Spinal cord (tissue), 10 donors: ENCODE measurements at places on chromosomes 2 and 18. TPM values are rescaled to one million over a fixed set of nuclear protein-coding genes. Genes with fewer than 3 reads are reported as not detected.

BBS5 gene
- 15.2 TPM for total RNA-seq

DNA sequence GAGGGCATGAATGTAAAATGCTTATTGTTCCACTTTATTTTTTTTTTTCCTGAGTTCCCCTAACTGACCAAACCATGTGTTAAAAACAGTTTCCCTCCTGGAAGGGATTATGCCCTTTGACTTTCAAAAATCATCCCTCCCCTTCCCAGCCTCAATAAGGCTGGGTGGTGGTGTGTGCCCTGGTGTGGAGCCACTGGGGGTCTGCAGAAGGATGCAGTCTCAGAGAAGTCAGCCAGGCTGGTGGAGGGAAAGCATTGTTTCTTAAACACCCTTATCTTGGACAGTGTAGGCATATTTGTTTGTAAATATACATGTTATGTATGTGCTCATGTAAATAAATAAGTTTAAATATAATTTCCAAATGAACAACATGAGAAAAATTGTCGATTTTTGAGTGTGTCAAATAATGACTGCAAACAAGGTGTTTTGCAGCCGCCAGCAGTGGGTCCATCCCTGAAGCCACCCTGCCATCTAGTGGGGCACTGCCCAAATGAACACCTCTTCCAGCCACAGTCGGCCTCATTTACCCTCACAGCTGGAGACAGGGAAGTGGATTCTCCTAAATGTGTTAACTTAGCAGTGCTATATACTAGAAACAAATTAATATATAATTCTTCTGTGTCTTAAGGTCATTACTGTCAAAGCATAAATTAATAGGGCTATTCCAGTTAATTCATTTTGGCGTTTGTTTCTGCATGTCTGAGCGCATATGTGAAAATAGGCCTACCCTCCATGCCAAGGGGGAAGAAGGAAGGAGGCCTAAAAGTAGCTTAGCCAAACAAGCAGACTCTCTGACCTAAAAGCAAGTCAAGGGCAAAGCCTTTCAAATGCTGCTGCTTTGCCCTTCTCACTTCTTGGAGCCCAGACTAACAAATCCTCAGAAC lies 209.6 kb upstream of the PIK3C3 start:
- no peak for DNase-seq

PAX3 gene
- 11.6 TPM for total RNA-seq

- no peak for DNase-seq
These were observed 23.2 kb downstream of the ADNP2 start for GRCh38 chr18:80132180-80132812.

- DNase-seq, result no peak
These were observed 114.3 kb downstream of the SPP2 start for GRCh38 chr2:234164493-234165413.
